ENCODE measurements at places on chromosomes 16 and 17. TPM values are rescaled to one million over a fixed set of nuclear protein-coding genes. Genes with fewer than 3 reads are reported as not detected.

Gene NCBP3
- 28.1 TPM for total RNA-seq

Gene CAVIN1
- 669 TPM for total RNA-seq

Gene PYDC1
- total RNA-seq, result not detected

Gene MYCBPAP
- total RNA-seq, result 2.0 TPM

Gene KRT33B
- total RNA-seq, result 2.7 TPM

Gene DHRS7C
- total RNA-seq, result not detected

Gene SP6
- total RNA-seq, result 0.11 TPM

Gene TP53TG3
- total RNA-seq, result not detected

Gene TAF1C
- 20.7 TPM for total RNA-seq

Gene PRR35
- 0.11 TPM for total RNA-seq

Gene MYH2
- under 0.01 TPM for total RNA-seq

Gene CDT1
- 6.1 TPM for total RNA-seq

Gene ATP1B2
- not detected for total RNA-seq

Gene ST6GALNAC2
- total RNA-seq, result 0.89 TPM

Gene LAT
- total RNA-seq, result 0.33 TPM

Gene ZNF205
- total RNA-seq, result 24.1 TPM

Gene ARL4D
- 26.1 TPM for total RNA-seq

Gene NAE1
- total RNA-seq, result 69.6 TPM

Gene ACBD4
- 3.9 TPM for total RNA-seq

Gene BICDL2
- total RNA-seq, result 0.25 TPM

Gene RND2
- total RNA-seq, result 0.50 TPM

Gene TNK1
- total RNA-seq, result under 0.01 TPM

Gene CD300E
- not detected for total RNA-seq

Gene RAB37
- 0.11 TPM for total RNA-seq

Gene ATP2A1
- total RNA-seq, result 0.22 TPM

Gene KRTAP2-4
- total RNA-seq, result not detected

Gene FN3K
- total RNA-seq, result 16.1 TPM

Gene HAPSTR1
- 106 TPM for total RNA-seq

Gene NPIPA7
- 1.2 TPM for total RNA-seq

Gene COA3
- total RNA-seq, result 72.0 TPM

Gene VPS25
- total RNA-seq, result 87.4 TPM

Gene TPSD1
- not detected for total RNA-seq

Gene PCGF2
- total RNA-seq, result 4.0 TPM

Gene CCL23
- not detected for total RNA-seq

Gene ERN1
- total RNA-seq, result 13.8 TPM

Gene ZG16
- not detected for total RNA-seq

Gene CEP131
- 15.4 TPM for total RNA-seq

Gene RGS11
- 4.2 TPM for total RNA-seq

Gene HOXB7
- 1.4 TPM for total RNA-seq

Gene SPECC1
- total RNA-seq, result 21.2 TPM

Gene NMRAL1
- total RNA-seq, result 71.4 TPM

Gene NUBP1
- 18.4 TPM for total RNA-seq

Gene PRAC1
- not detected for total RNA-seq

Gene GUCY2D
- under 0.01 TPM for total RNA-seq

Gene SPEM1
- total RNA-seq, result not detected

Gene KRTAP4-1
- total RNA-seq, result 0.11 TPM

Gene CMTM2
- not detected for total RNA-seq

Gene DNAAF1
- total RNA-seq, result not detected

Gene CEP295NL
- 5.6 TPM for total RNA-seq

Gene DYNLRB2
- not detected for total RNA-seq

Gene ZNF689
- total RNA-seq, result 4.4 TPM

Gene LPO
- not detected for total RNA-seq

Gene KCNH4
- not detected for total RNA-seq

Gene OR1F1
- total RNA-seq, result not detected

Gene KRTAP2-3
- 1.00 TPM for total RNA-seq

Measured in uterine smooth muscle cell (primary cell).